Smooth muscle cell of the brain vasculature (primary cell): ENCODE measurements at places on chromosomes 3 and 15.

DNA sequence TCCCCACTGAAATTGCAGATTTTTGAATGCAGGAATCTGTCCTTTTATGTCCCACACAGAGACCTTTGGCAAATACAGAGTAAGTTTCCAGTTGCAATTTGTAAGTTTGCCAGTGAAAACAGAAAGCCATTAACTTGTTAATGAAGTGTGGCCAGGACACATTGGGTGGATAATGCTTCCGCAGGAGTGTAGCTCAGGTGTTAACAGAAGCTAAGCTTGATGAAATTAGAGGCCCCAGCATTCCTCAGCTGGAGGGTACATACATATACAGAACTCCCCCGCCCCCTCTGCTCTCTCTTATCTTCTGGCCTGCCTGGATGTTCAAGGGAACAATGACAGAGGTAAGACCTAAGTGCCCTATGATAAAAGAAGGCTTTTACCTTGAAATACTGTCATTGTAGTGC, 8.1 kb upstream of the LRRC2 start:
- DNase-seq, result no peak

DNA sequence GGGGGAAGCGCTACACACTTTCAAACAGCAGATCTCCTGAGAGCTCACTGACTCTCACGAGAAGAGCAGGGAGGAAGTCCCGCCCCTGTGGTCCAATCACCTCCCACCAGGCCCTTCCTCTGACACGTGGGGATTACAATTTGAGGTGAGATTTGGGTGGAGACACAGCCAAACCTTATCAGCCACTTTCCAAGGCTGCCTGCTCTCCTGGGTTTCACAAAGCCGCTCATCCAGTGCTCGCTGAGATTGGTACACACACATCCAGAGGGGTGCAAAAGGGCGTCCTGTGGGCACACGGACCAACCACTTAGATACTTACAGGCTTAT, 23.1 kb downstream of the XXYLT1 start:
- no peak for DNase-seq

DNA sequence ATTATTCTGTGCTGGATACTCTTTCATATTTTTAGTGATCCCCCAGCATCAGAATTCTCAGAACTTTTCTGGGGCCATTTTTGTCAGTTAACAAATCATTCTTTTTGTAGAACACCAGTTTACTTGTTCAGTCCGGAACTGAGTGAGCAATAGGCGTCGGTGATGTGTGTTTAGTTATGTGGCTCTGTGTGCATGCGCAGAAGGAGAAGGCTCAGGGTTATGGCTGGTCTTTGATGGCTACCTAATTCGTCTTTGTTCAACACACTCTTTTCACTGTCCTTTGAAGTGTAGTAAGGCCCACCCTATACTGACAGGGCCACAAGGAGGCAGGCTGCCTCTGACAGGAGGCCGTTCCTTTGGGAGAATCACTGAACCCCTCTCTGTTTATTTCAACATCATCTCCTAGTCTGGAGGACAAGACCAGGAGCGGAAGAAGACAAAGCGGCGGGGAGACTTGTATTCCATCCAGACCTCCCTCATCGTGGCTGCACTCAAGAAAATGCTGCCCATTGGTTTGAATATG, 158.2 kb upstream of the CHRM5 start:
- no peak for DNase-seq

GRCh38 chr3:63753567-63753966, 65.5 kb upstream of the C3orf49 start:
- no peak for DNase-seq

GRCh38 chr3:179720196-179720595, 67.4 kb downstream of the USP13 start:
- DNase-seq, result no peak

DNA sequence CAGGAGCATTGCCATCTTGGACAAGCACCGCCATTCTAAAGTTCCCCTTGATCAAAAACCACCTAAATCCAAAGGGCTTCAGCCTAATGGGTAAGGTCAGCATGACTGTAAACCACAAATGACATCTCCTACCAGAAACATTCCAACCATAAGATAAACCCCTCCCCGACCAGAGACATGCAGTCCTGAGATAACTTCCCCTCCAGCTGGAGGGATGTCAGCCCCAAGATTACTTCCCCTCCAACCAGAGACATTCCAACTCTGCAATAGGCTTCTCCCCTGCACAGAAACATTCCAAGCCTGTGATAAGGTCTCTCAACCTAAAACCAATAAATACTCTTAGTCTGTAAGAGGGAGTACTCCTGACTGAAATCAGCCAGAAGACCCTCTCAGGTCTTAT, 62.7 kb upstream of the DNAJC19 start:
- no peak for DNase-seq

DNA sequence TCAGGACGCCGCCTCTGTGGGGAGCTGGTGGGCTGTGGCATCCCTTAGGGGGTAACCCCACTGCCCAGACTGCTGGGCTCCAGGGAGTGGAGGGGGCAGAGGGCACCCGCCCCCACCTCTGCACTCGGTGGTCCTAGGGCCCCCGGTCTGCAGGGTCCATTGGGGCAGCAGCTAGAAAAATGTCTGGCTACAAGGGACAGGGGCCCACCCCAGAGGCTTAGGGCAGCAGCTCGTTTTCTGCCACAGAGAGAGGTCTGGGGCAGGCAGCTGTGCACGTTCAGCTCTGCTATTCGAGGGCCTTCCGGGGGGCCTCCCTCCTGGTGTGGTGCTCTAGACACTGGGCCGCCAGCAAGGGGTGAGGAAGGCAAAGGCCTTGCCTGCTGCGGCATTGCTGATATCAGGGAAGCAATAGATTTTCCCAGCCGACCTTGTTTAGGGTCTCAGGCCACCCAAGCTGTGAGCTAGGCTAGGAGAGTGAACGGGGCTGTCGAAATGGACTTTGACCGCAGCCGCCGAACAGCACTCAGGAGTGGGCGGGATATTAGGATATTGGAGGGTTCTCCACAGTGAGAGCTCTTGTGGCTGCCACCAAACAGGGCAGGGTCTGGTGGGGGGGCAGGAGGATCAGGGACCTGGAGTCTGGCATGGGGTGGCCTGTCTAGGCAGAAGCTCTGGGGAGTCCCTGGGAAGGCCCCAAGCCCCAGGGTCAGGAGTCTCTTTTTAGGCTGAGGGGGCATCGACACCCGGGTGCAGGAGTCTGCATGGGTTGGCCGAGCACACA, 61.4 kb upstream of the KLF13 start:
- DNase-seq, result no peak

- no peak for DNase-seq
Observed at GRCh38 chr3:18898911-18899310, 249.4 kb upstream of the KCNH8 start.

GRCh38 chr3:31384117-31384516, 148.6 kb upstream of the STT3B start:
- no peak for DNase-seq

DNA sequence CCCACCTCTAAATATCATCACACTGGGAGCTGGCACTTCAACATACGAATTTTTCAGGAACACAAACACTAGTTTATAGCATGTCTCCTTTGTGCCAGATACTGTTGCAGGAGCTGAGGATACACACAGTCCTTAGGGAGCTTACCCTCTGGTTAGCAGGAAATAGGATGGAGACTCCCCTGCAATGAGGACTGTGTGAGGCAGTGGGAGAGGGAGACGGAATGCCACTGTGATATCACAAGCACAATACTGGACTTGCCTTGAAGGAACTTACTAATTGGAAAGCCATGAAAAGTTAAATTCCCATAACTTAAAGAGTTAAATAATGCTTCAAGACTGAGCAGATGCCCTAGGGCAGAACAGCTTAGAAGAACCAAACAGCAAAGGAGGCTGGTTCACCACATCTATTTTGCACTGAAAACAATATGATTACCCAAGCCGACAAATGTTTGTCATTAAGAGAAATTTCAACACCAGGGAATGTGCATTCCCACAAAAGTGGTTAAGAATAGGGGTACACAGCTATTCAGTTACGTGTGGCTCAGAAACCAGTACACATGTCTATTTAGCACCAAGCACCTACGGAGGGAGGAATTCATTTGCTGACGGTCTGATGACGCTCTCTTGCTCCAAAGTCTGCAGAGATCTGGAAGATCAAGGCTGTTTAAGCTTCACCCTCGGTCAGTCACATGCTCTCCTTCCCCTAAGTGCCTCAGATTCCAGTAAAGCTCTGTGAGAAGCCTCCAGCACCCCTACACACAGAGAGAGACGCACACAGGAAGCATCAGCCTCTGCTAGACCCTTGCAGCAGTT, 5.2 kb downstream of the TBC1D2B start:
- DNase-seq, result no peak

DNA sequence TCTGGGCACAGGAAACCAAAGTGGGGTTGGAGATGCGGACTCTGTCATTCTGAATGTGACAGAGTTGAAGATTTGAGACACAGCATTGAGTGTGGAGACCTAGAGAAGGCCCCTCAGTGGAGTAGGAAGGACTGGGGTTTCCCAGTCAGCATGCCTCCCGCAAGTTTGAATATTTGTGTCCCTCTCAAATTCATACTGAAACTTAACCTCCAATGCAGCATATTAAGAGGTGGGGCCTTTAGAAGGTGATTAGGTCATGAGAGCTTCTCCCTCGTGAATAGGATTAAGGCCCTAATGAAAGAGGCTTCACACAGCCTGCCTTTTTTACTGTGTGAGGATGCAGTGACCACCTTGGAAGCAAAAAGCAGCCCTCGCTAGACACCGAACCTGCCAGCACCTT, 8.0 kb downstream of the HDDC3 start:
- DNase-seq, result no peak

DNA sequence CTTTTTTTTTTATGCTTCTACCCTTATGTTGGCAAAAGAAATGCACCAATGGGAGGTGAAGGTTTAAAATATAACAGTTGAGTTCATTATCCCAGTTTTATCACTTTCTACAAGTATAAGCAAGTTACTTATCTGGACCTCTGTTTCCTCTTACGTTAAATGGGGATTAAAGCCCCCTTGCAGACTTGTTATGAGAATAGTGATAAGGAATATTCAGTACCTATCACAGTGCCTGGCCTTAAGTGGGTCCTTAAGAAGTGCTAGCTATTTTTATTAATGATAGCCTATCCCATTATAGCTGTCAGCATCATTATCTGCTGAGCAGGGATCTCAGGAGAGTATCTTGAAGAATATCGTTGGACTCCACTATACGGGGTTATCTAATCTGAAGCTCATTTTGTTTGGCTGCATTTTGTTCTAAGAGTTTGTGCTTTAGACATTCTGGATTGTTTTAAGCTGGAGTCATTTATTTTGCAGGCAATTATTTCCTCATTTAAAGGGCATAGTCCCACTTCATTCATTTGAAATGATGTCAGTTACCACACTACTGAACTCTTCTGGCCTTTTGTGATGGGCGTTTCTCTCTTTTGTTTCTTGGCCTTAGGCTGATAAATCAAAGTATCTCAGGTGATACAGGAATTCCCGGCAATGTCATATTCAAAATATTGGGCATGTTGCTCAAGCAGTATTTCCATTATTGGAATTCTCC, 28.8 kb downstream of the RAB8B start:
- no peak for DNase-seq
